Stimulated activated CD4-positive, alpha-beta T cell treated with anti-CD3 and anti-CD28 coated beads, Interleukin-1b, Interleukin-23, amount 100 ng/mL, for 4 hours (primary cell): ENCODE measurements at places on chromosomes 1 and 21.
A peak's percentile ranks its signal among the peaks of the same experiment; 100 is the strongest.

GRCh38 chr1:204445860-204446412, 34.3 kb upstream of the PPP1R15B start:
- DNase-seq: no peak

- no peak for DNase-seq
Observed at GRCh38 chr1:15201849-15202551, 45.0 kb upstream of the FHAD1 start.

- no peak for DNase-seq
Observed at GRCh38 chr1:167656657-167657056, 26.6 kb downstream of the RCSD1 start.

DNA sequence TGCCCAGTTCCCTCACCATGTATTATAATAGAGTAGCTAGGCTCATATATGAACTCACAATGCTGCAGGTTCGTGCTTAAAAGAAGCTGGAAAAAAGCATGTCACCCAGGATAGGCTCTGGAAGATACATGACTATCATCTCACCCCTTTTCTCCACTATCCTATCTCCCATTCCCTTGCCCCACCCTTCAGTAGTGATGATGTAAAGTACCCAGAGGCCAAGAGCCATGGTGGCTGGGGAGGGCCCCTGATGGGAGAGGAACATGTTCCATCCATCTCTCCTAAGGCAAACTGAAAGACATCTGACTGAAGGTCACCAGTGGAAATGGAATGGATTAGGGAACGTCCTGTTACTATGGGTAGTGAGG, 20.3 kb upstream of the RBBP5 start:
- DNase-seq: no peak

DNA sequence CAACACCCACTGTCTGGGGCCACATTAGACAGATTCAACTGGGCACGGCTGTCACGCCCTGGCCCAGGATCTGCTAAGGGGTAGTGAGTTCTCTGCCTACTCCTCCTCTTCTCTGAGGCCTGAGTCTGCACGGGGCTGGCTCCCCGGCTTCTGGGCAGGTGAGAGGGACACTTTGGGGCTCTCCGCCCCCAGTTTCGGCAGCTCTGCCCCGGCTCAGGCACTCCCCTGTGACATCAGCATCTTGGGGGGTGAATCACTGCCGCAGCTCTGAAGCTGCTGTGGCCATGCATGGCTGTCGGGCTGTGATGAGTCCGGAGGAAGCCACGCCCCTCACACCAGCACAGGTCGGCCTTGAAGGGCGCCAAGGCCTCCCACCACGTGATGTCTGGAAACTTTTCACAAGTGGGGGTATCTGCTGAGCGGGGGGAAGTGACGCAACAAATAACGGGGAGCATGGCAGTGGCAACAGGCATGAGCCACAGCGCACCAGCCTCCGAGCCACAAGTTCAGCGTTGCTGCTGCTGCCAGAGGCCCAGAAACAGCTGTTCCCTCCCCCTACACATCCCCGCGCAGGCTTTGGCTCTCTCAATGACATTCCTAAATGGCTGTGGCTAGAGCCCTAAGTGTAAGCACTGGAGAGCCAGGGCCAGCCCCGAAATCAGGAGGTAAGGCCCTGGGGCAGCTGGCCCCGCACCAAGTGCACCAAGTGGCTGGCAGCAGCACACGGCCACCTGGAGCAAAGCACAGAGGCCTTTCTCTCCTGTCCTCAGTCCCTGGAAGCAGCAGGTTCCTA, 26.3 kb downstream of the ZBTB17 start:
- DNase-seq: peak; percentile 78

- no peak for DNase-seq
Observed at GRCh38 chr1:16015960-16016901, 1.6 kb downstream of the HSPB7 start.

GRCh38 chr1:94218332-94218731, 19.1 kb downstream of the ARHGAP29 start:
- no peak for DNase-seq

DNA sequence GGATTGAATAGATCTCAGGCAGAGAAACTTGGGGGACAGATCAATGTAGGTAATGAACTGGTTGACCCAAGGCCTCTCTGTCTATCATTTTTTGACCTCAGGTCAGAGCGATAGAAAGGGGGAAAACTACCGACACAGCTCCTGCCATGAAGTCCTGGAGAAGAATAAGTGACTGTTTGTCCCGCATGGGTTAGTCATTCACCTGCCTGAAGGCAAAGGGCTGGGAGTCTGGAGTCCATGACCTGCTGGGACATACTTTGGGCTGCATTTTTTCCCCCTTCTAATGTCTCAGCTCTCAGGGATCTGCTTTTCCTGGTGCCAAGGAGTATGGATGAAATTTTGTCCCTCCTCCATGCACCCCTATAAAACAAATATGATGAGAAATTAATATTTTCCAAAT, 1.6 kb upstream of the ROR1 start:
- DNase-seq: no peak

- no peak for DNase-seq
Observed at GRCh38 chr1:11207898-11208611, 18.9 kb downstream of the ANGPTL7 start.

GRCh38 chr1:39954870-39955546, at the start of gene MFSD2A:
Gene MFSD2A (plus strand): TSS chr1:39955145. CDS start chr1:39955293, 148 bp downstream.
- DNase-seq: peak; percentile 92

- DNase-seq: peak; percentile 64
Observed at GRCh38 chr1:40476924-40477677, at the start of gene ZFP69. Gene ZFP69 (plus strand): TSS chr1:40477290. CDS start chr1:40479362, 2,072 bp downstream.

GRCh38 chr1:235051521-235051920, 77.1 kb downstream of the TOMM20 start:
- no peak for DNase-seq

- DNase-seq: no peak
Observed at GRCh38 chr1:205963352-205964155, 20.3 kb upstream of the SLC26A9 start.

DNA sequence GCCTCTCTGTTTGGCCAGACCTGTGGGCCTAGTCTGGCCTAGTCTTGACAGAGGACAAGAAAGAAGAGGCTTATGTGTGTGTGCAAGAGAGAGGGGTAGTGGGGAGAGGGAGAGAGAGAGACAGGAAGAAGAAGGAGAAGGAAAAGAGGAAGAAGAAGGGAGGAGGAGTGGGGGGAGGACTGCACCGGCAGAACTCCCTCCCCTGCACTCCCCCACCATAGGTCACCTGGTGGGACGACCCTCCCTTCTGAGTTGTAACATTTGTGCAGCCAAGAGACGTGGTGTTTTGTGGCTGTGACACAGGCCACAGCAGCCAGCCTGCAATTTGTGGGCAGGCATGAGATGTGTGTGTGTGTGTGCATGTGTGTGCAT, 4.3 kb downstream of the INAVA start:
- no peak for DNase-seq

DNA sequence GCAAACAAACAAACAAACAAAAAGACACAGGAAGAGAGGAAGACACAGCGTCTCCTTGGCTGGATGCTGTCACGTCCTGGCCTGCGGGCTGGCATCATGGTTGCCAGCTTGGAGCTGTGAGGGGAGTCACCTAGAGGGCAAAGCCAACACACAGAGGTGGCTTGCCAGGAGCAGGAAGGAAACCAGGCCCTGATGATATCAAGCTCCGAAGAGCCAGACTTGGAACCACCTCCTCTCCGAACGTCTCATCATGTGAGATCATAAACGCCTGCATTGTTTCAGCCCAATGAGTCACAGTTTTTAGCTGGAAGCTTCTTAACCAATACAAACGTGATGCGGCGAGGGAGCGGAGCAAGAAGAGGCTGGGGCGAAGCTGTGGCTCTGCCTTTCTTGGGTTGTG, 8.7 kb downstream of the PLA2G2D start:
- DNase-seq: no peak

GRCh38 chr1:89298461-89298860, 25.8 kb upstream of the GBP5 start:
- DNase-seq: no peak

- DNase-seq: no peak
Observed at GRCh38 chr1:117561551-117561950, 44.3 kb upstream of the TENT5C start.

DNA sequence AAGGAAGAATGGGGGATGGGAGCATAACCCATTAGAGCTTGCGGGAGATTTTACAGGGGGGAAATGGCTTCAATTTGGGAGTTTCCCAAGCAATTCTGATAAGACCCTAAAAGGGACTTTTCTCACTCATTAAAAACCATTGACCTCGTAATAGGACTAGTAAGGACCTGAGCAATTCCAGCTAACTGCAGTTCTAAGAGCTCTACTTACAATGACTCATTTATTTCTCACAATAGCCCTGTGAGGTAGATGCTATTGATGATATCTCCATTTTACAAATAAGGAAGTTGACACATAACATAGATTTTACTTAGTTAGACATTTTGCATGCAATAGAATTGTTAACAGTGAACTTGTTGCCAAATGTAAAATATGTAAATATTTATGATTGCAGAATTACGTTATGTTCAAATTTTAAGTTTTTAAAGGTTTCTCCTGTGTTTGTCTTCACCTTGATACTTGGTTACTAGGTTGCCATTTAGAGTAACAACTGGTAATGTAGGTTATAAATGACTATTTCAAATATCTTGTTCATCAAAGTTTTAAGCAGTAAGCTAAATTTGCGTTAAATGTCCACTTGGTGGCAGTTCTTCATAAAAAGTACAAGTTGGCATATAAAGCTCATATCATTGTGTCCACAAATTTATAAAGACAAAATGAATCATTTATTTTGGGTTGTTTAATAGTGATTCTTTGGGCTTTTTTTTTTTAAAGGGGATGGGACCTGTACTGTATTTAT, 182.0 kb downstream of the PLA2G4A start:
- no peak for DNase-seq

DNA sequence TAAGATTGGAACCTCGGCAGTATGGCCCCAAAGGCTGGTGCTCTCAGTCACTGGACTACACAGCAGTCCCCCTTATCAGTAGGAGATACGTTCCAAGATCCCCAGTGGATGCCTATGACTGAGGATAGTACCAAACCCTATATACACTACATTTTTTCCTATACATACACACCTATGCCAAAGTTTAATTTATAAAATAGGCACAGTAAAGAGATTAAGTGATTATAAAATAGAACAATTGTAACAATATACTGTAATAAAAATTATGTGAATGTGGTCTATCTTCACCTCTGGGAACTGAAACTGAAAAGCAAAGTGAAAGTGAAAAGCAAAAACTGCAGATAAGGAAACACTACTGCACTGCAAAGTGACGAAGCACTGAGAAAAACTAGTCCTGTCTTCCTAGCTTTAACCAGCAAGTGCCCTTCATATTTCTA, 96.8 kb downstream of the INTS7 start:
- DNase-seq: no peak

- no peak for DNase-seq
Observed at GRCh38 chr1:58573705-58574591, 3.1 kb downstream of the TACSTD2 start.

DNA sequence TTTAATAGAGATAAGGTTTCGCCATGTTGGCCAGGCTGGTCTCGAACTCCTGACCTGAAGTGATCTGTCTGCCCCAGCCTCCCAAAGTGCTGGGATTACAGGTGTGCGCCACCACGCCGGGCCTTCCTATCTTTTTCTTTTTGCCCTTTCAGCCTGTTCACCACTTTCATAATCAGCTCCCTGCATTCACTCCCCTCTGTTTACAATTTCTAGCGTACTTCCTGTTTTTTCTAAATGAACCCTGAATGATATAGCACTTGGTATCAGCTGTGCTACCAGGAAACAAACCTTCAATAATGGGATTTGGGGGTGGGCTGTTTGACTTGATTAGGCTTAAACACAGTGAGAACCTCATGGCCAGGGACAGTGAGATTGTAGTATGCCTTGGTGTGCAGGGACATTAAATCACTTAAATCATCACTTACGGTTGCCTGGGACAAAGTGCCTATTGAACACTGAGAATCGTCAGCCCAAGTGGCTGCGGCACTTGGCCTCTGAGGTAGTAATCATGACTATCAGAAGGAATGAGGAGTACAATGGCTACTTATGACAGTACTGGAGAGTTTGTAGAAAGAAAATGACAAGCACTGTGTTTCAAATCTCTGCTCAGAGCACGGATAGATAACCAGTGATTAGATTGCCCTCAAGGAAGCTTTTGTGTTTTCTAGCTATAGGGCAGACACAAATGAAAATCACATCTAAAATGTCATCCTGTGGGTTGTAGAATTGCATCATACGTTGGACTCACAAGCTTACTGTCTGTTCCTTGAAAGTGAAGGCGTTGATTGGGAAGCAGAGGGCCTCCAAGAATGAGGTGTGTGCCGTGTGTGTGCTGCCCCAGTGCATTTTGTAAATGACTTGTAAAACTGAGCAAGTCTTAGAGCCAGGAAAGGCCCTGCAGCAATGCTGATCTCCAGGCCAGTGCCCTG, 661.8 kb downstream of the MATN1 start:
- DNase-seq: no peak

DNA sequence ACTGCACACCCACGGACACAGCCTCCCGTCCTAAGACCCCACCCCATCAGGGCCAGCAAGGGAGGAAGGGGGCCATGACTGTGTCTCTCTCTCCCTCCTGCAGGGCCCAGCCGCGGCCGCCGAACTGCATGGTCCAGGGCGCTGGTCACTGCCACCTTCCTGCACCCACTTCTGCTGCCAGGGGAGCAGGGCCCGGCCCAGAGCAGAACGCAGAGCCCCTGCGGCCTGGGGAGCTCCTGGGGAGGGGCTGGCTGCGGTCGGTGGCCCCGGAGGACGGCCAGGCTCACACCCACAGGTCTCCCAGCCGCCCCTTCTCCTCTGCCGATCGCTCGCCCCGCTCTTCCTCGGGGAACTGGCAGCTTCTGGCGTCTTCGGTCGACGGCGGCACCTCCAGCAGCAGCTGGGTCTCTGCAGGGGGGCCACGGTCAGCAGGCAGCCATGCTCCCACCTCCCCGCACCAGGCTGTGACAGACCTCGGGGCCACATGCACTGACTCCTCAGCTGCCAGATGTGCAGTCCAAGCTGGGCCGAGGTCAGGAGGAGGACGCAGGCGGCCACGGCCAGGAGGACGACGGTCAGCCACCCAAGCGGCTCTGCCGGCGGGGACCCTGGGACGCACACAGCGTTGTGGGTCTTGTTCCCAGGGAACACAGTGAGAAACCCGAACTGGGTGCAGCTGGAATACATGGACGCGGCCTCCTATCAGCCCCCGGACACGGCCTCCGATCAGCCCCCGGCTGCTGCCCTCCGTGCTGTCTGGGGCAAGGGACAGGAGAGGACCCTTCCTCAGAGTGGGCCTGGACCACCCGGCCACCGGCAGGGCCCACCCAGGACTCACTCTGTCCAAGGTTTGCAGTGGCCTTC, 2.6 kb downstream of the TNFRSF18 start:
- DNase-seq: no peak

DNA sequence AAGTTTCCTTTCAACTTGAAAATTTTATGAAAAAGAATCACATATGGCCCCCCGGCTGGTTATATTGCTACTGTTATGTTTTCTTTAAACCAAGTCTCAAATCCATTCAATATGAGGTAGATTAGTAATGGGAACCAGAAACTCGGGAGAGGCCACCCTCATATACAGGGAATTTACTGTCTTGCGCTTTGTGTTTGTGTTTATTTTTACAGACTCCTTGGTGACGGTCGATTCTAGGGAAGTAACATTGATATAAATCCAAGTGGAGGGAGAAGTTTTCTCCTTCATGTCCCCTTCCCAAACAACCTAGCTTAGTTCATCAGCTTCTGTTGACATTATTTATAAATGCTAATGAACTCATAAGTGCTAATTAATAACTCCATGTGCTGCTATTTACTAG, 163.5 kb upstream of the LMO4 start:
- DNase-seq: no peak

GRCh38 chr1:211614615-211615014, 35.7 kb upstream of the SLC30A1 start:
- no peak for DNase-seq

- DNase-seq: no peak
Observed at GRCh38 chr1:67850611-67851075, 17.4 kb upstream of the GNG12 start.
